ENCODE measurements at places on chromosomes 7 and 10.

DNA sequence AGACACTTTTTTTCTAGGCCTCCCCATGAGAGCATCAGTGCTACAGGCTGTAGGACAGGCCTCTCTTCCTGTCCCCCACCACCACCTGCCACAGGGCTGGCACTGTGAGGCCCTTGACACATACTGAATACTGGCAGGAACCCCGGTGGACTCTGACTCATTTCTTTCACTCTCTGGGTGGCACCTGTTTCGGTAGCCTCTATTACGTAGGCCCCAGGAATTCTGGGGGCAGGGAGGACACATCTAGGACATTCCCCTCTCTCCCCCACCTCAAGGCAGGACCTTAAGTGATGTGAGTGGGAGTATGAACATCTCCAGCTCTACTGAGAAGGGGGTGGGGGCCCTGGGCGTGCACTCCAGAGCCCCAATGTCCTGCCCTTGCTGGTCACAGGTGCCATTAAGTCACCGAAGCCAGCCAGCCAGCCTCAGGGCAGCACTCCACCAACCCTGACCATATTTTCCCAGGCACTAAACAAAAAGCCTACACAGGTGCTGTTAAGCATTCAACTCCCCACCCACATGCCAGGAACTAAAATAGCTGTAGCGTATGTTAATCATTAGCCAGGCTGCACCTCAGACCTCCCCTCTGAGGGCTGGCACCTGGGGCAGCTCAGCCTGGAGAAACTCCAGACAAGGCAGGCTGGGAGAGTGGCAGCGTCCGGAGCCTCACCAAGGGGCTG lies 8.9 kb downstream of the ANXA11 start:
- DNase-seq, result peak; percentile 57

- DNase-seq, result no peak
Measured at GRCh38 chr10:86685893-86686632, 17.8 kb downstream of the LDB3 start.

DNA sequence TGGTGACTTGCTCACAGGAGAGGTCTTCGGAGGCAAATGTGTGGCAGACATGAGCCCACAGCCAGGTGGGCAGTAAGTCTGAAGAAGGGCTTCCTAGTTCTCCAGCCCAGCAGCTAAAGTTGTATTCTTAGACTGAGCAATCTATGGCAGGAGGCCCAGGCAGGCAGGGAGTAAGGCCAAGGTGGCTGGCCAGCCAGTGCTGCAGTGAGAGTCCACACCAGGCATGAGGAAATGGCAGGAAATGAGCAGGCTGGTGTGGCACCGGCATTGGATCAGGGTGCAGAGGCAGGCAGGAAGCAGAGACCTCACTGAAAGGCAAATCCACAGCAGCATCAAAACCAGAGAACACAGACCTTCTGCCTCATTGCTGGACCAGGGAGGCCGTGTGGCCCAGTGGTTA lies 84.6 kb upstream of the PDE1C start:
- DNase-seq, result no peak

DNA sequence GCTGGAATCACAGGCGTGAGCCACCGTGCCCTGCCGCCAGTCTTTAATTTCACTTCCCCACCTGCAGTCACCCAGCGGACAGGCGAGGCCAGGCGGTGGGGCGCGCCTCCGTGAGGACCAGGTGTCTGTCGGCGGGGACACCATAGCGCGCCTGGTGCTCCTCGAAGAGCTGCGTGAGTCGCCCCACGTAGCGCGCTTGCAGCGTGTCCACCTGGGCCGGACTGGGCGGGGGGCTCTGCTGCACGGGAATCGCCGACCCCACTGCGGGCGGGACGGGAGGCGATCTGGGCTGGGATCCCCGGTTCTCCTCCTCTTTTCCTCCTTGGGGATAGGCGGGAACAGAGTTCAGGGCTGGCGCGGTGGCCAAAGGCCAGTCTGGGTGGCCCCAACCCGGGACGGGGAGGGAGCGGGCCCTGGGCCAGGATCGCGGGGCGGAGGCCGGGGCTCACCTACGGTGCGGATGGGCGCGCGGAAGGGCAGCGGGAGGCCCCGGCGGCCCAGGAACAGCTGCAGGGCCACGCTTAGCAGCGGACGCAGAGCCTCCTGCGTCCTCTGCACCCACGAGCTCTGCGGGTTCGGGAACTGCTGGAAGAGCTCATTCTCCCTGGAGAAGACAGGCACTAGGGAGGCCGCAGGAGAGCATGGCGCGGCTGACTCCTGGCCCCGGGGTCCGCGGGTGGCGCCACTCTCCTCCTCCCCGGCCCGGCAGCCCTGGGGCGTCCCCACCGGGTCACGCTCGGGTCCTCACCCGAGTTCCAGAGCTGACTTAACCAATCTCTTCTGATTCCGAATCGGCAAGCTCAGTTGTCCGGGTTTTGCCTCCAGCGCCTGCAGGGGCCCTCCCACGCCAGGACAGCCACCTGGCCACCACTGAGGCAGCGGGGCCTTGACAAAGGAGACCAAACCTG lies 1.1 kb upstream of the MOGAT3 start:
- no peak for DNase-seq

- DNase-seq, result no peak
Measured at GRCh38 chr10:17001961-17002749, 127.5 kb downstream of the CUBN start.

DNA sequence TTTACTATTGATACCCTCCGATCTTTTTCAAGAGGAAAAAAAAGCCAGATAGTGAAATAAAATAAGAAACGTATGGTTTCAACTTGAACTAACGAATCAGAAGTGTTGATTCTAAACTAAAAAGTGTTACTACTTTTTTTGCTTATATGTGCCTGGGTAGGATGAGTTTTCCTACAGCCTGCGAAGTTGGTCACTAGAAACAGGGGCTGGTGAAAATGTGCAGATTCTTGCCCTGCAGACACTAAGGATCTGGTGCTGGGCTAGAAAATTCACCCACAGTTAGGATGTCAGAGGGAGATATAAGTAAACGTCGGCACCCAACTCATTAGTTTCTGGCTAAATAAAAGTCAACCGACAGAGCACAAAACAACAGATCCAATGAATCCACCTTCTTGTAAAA lies 298.7 kb upstream of the NFE2L3 start:
- no peak for DNase-seq

DNA sequence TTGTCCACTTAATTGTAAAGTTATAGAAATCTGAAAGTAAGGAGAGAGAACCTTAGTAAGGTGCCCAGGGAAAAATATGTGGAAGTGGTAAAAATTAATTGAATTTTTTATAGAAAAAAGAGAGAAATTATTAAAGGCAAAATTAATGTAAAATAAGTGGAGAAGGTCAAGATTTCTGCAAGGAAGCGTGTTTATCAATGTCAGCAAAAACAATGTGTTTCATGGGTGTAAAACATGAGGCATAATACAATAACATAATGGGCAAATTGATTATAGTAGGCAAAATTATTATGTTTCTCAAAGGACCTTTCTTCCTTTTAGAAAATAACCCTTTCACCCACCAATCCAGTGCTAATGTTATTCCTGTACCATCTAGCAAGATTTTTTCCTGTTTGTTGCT lies 1520.1 kb downstream of the REEP3 start:
- DNase-seq, result no peak

DNA sequence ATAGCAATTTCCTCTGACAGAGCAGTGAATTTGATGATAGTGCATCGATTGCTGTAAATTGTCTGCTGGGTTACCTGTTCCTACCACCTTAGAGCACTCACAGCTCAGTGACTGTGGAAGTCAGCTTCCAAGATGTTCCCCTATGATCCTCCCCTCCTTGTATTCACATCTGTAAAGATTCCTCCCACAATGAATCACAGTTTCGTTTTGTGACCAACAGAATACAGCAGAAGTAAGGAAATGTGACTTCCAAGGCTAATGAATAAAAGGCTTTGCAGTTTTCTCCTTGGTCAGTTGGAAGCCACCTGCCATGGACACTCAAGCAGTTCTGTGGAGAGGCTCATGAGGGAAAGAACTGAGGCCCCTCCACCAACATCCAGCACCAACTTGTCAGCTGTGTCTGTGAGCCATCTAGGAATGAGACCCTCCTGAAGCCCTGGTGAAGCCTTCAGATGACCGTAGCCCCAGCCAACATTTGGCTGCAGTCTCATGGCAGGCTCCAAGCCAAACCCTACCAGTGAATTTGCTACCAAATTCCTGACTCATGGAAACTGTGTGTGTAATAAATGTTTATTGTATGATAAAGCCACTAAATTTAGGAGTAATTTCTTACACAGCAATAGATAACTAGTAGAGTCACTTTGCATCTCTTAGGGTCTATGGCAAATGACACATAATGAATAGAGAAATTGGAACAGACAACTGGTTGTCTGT lies 309.5 kb upstream of the NPVF start:
- DNase-seq, result no peak

DNA sequence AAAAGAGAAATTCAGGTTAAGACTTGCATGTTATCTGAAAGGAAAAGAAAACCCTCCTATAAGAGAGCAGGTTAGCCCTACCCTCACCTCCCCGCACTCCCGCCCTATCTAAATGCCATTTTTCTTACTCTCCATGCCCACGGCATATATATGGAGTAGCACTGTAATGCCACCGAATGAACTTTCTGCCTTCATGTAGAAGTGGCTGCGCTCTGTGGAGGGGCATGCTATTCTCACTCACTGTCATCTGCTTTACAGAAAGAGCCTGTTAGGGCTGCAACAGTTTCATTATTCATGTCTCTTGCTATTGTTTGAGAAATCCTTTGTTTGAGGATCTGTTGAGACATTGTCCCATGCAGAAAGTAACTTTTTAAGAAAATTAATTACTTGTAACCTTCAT lies 1190.6 kb downstream of the SORCS1 start:
- no peak for DNase-seq

DNA sequence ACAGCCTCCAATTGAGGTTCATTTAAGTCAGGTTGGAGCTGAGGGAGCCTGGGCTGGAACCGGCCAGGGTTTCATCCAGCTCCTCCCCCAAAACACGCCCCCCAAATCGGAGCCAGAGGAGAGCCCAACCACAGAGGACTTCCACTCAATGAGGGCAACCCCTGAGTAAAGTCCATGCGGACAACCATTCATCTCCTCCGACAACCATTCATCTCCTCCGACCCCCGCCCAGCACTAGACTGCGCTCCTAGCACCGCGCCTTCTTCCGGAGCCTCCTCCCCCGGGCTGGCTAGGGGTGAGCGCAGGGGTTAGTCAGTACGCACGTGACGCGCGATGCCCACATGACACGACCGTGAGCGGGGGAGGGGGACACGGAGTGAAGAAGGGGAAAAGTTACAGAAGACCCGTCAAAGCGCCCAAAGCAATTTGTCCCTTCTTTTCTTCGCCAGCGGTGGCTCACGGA lies 1.4 kb downstream of the MAGI2 start:
- no peak for DNase-seq

DNA sequence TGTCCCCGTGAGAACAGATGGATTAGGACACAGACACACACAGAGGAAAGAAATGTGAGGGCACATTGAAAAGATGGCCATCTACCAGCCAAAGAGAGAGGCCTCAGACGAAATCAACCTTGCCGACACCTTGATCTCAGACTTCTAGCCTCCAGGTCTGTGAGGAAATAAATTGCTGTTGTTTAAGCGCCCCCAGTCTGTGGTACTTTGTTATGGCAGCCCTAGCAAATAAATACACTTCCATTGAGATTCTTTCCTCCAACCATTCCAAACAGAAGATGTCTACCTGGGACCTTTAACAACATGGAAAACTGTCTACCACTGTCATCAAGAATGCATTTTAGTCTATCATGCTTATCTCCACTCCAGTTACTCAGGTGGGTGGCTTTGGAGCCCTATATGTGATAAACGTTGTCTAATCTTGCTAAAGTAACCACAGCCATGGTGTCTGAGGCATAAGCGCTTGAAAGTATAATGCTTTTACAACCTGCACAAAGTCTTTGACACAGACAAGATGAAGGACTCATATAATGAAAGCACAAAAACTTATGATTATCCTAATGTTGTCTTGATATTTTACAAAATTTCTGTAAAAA lies 244.3 kb downstream of the MTERF1 start:
- DNase-seq, result no peak

GRCh38 chr10:114173603-114173920 lies 441 bp downstream of the CCDC186 start:
- no peak for DNase-seq

GRCh38 chr7:95199779-95200558 lies 124.4 kb downstream of the PON1 start:
- no peak for DNase-seq

GRCh38 chr7:20796500-20796899 lies 9.8 kb upstream of the SP8 start:
- DNase-seq, result no peak

- no peak for DNase-seq
Measured at GRCh38 chr7:118949031-118949430, 724.5 kb downstream of the ANKRD7 start.

DNA sequence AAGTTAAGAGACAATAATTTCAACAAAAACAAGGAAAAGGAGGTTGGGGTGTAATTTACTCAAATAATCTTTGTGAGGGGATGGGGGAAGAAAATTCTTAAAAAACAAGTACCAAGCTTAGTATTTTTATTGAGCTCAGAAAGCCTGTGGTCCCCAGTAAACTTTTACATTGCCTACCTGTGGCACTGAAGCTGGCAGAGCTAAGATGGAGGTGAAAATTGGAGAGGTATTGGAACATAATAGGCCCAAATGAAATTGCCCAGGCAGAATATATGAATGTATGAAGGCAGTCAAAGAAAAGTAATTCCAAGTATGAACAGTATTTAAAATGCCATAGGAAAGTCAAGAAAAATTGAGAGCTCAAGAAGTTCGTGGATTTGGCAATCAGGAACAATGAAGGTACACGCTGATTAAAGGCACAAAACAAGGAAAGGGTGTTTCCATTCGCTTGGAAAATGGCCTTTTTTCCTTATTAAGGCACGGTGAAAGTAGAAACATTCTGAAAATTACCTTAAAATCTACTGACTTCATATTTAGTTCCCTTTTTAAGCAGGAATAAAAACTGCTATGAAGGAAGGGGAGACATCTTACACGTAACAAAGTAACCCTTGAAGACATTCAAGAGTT lies 3.4 kb upstream of the KMT2E start:
- no peak for DNase-seq

- DNase-seq, result no peak
Measured at GRCh38 chr10:111833251-111833650, 350.3 kb downstream of the GPAM start.

DNA sequence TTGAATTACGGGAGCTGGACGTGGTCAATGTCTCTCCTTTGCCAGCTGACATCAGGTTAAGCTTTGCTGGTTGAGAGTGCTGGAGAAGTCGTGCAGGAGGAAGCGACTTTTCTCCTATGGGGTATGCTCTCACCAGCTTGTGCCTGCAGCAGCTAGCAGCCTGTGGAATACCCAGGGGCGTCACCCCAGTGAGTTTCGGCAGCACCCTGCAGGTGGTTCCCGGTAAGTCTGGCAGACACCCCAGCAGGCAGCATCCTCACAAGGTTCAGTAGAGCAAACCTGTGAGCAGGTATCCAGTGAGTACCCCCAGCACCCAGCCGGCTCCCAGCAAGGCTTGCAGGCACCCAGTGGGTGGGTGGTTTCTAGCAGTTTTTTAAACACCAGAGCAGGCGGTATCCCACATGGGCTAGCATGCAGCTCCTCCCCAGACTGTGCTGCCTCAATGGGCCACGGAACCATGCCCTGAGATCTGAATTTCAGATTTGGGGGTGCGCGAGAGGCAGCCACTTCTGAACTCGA lies 74.8 kb upstream of the SVIL start:
- no peak for DNase-seq

- no peak for DNase-seq
Measured at GRCh38 chr10:33032654-33033151, 74.7 kb upstream of the ITGB1 start.

GRCh38 chr7:79405368-79405767 lies 48.1 kb downstream of the MAGI2 start:
- no peak for DNase-seq
